ENCODE measurements at places on chromosomes 16 and 17.

DNA sequence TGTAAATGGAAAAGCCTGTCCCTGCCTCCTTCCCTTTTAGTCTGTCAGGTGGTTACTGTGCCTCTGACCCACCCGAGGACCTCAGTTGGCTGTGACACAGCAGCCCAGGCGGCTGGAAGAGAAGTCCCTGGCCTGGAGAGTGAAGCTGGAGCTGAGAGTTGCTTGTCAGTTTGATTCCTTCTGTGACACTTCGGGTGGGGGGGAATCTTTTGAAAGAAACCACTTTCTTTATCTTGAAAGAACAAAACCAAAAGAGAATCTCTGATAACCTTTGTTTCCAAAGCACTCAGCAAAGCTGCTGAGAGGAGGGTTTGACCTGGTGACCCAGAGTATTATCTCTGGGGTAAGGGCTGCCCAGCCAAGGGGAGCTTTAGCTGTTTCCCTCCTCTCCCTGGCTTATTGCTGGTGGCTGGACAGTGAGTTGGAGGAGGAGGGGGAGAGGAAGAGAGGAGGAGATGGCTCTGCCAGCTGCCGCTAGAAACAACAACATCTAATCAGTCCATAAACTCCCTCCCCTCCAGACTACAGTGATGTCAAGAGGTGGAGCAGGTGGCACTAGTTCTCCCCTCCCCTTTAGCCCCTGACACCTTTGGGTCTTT lies 34.0 kb downstream of the YPEL2 start:
- no peak for DNase-seq

DNA sequence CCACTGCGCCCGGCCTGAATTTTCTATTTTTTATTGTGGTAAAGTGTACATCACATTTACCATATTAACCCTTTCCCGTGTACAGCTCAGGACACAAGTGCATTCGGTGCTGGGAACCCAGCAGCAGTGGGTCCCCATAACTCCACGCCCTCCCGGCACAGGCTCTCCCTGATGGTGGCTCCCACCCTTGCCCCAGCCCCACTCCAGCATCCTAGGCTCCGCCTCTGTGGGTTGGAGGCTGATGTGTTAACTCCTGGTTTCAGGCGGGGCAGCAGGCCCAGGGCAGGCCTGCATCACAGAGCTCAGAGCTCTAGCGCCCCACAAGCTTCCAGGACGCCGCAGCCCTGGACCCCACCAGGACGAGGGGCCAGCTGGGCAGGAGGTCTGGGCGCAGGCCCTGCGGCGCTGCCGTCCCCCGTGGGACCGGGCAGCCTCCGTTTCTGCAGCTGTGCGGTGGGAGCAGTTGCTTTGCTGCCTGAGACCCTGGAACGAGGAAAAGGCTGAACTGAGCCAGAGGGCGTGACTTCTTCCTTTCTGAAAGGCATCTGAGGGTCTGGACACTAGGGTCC lies 19.6 kb downstream of the ZFPM1 start:
- no peak for DNase-seq

DNA sequence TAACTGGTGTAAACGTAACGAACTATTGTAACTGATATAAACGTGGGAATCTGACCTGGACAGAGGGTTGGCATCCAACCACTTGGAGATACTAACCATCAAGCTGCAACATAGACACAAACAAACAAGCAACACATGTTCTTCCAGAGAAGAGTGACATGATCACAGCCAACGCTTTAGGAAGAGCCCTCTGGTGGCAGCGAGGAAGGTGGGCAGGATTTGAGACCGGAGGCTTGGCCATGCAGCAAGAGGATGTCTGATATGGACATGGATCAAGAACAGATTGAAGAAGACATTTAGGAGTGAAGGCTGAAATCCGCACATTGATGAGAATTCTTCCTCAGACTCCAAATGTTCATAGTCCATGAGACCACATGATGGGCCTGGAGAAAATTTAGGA lies 40.3 kb upstream of the TNRC6A start:
- DNase-seq, result no peak

DNA sequence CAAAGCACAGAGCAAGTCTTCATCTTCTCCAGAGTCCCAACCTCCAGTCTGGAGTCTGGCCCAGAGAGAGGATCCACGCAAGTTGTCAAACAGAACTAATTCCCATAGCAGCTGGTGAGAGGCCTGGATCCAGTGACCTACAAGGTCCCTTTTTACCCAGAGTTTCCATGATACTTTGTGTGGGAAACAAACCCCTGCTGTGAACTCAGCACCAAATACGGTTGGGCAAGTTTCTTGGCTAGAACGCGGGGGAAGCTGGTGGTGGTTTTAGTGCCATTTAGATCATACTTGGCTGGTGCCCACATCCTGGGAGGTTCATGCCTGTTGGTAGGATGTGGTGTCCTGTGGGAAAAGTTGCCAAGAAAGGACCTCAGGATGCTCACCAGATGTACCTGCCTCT lies 18.1 kb downstream of the TMC7 start:
- no peak for DNase-seq

DNA sequence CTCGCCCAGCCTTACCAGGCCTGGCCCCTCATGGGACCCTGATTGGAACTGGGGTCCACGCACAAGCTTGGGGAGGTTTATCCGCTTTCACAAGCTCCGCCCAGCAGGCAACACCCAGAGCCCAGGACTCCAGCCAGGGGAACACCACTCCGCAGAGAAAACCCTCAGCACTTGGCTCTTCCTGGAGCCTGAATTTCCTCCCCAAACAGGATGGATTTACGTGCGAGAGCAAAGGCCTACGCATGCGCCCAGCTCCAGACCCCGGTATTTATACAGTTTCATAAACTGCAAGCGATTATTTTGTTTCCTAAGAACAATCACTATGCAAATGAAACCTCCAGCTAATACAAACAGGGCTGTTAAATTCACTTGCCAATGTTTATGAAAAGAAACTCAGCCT lies 22.8 kb downstream of the ZNF423 start:
- no peak for DNase-seq

GRCh38 chr17:64064331-64064730 lies 43.9 kb upstream of the ICAM2 start:
- DNase-seq, result no peak

- DNase-seq, result no peak
These were observed 1.6 kb downstream of the SEZ6 start for GRCh38 chr17:29004081-29004692.

DNA sequence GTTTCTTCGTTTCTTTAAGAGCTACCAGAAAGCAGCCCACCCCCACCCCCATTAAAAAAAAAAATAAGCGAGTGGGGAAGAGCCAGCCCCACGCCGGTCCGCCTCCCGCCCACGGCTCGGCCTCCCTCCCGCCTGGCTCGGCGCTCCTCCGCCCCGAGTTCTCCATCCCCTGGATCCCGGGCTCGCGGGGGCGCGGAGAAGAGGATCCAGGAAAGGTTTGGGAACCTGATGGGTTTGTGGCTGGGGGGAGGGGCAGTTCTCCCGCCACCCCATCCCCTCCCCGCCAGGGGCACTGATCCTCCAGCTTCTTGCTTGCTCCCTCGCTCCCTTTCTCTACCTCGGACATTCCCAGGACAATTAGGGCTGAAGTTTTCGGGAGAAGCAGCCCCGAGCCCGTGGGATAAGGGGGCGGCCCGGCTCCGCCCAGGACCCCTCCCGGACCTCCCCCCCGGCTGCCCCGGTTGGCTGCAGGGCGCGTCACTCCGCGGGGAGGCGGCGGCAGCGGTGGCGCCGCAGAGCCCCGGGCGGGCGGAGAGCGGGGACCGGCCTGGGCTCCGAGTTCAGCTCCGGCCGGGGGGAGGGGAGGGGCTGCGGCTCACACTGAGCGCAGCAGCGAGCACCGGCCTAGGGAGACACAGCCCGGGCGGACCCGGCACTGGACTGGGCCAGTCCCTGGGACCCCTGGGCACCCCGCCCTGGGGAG lies 1.0 kb upstream of the SALL1 start:
- DNase-seq, result no peak

- DNase-seq, result no peak
These were observed 44.6 kb upstream of the MAF start for GRCh38 chr16:79644971-79645667.

DNA sequence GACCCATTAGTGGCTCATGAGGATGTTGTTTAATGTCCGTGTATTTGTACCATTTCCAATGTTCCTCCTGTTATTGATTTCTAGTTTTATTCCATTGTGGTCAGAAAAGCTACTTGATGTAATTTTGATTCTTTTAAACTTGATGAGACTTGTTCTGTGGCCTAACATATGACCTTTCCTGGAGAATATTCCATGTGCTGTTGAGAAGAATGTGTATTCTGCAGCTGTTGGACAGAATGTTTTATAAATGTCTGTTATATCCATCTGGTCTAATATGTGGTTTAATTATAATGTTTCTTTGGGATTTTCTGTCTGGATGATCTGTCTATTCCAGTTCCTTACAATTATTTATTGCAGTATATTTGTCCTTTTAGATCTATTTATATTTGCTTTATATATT lies 2.9 kb upstream of the ABCA10 start:
- DNase-seq, result no peak

DNA sequence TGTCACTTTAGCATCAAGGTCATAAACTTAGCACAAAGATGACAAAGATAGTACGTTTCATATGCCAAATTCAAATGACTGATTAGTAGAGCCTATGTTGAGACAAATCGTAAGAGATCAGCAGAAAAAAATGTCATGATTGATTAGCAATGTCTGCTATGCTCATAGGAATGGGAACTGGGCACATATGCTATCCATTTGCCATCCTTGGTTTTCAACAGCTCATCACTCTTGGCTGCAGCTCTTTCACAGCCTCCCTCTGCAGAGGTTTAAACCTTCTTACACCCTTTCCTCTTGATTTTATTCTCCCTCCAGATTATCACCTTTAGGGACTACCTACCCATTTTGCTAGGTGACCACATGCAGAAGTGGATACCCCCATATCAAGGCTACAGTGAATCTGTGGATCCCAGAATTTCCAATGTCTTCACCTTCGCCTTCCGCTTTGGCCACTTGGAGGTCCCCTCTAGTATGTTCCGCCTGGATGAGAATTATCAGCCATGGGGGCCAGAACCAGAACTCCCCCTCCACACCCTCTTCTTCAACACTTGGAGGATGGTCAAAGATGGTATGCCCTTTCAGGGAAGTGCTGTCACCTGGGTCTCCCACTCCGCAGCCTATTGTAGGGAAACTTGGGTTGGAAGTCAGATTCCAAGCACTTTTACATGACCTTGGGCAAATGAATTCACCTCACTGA lies 16.2 kb downstream of the MPO start:
- no peak for DNase-seq

DNA sequence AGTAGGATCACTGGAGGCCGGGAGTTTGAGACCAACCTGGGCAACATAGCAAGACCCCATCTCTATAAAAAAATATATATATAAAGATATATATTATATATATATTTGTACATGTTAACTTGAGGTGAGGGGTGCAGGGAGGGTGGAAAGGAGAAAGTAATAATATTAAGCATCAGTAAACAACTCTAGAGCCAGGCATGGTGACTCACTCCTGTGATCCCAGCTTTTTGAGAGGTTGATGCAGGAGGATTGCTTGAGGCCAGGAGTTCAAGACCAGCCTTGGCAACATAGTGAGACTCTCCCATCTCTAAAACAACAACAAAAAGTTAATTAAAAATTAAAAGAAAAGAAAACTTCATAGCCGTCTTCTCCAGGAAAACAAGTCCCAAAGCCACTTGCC lies 61.7 kb upstream of the SMURF2 start:
- no peak for DNase-seq

DNA sequence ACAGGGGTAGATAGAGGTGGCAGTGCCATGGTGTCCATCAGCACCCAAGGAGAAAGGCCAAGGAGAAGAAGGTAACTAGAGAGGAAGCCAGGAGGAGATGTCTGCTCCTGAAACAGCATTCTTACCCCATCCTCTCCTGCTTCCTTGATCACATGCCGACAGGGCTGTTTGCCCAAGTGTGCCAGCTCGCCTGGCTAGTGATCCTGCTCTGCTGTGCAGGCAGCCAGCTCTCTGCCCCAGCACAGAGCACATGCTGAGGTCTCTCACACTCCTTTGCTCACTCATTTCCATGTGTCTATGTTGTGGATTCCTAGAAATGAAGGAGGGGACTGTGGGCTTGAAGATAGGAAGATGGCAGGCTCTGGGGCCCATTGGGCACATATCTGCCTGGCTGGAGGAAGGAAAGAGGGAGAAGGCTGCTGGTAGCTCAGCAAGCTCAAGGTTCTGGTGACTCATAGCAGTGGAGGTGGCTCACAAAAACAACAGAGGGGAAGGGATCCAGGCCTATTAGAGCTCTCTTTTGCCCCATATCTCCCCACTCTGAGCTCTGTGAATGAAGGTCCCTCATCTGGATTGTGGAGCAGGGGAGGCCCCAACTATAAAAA lies 54.3 kb downstream of the NEUROD2 start:
- no peak for DNase-seq

GRCh38 chr17:47975189-47975822 lies 4.4 kb downstream of the CDK5RAP3 start:
- DNase-seq, result no peak

GRCh38 chr16:70565053-70565452 lies 41.4 kb downstream of the SF3B3 start:
- no peak for DNase-seq

GRCh38 chr16:75532142-75532765 lies 3.7 kb downstream of the CHST5 start:
- DNase-seq, result no peak

DNA sequence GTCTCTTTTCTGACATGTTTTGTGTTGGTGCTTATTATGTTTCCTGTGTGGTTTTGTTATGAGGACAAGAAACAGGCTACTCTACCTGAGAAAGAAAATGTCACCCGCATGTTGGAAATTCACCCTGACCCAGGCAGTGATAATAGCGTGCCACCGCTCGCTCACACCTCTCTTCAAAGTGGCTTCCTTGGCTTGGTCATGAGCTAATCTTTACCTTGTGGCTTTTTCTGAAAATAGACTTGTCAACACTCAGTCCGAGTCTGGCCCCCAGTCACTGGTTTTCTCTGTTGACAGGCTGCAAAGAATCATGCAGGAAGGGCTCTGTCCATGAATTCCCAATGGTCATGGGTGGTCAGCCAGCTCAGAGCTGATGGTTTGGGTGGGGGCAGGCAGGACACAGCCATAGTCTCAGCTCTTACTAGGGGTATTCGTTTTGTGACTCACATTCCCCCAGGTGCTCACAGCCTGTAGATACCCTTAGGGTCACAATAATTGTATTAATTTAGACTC lies 121.3 kb upstream of the CACNG5 start:
- DNase-seq, result no peak

- peak; percentile 45 for DNase-seq
These were observed 725 bp upstream of the ARL5C start for GRCh38 chr17:39166437-39167335.

DNA sequence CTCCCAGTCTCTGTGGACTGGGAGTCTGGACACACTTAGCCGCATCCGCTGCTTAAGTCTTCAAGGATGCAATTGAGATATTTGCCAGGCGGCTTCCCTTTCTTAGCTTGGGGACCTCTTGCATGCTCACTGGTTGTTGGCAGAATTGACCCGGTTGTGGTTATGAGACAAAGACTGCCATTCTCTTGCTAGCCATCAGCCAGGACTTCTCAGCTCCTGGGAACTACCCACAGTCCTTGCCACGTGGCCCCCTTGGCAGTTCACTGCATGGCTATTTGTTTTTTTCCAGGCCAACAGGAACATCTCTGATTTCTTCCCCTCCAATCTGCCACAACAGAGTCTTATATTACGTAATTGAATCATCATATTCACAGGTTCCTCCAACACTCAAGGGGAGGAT lies 25.5 kb downstream of the CACNG4 start:
- no peak for DNase-seq

GRCh38 chr16:55326261-55327092 lies 2.5 kb downstream of the IRX6 start:
- no peak for DNase-seq

GRCh38 chr17:40547079-40547784 lies 18.0 kb downstream of the CCR7 start:
- DNase-seq, result peak; percentile 97
